ENCODE measurements at places on chromosomes 16 and 17.

- H3K36me3 ChIP-seq, result no peaks in the 10 kb centered on the region
- no peaks in the 10 kb centered on the region for H3K27me3 ChIP-seq
- peak; percentile 92 for DNase-seq
- no peak overlapping the region for H3K27ac ChIP-seq
- H3K4me3 ChIP-seq, result peak overlapping the region; percentile 57
Observed at GRCh38 chr17:14302431-14303099, 1.7 kb downstream of the HS3ST3B1 start.

GRCh38 chr17:43917348-43918025, 10.2 kb upstream of the MPP2 start:
- peak overlapping the region; percentile 27 for H3K4me3 ChIP-seq
- DNase-seq, result peak; percentile 60
- peaks cover 14% of the 10 kb centered on the region for H3K4me1 ChIP-seq
- no peak overlapping the region for H3K27ac ChIP-seq
- no peaks in the 10 kb centered on the region for H3K27me3 ChIP-seq
- no peaks in the 10 kb centered on the region for H3K36me3 ChIP-seq

- no peaks in the 10 kb centered on the region for H3K27me3 ChIP-seq
- H3K4me3 ChIP-seq, result peak overlapping the region; percentile 87
- H3K36me3 ChIP-seq, result no peaks in the 10 kb centered on the region
- H3K4me1 ChIP-seq, result peaks cover 32% of the 10 kb centered on the region
- DNase-seq, result no peak
Observed at GRCh38 chr16:50154420-50154950, 1.4 kb downstream of the TENT4B start.

GRCh38 chr16:47577029-47577428, 115.9 kb downstream of the PHKB start:
- no peak for DNase-seq
- H3K27ac ChIP-seq, result no peak overlapping the region
- H3K27me3 ChIP-seq, result no peaks in the 10 kb centered on the region
- peaks cover 4% of the 10 kb centered on the region for H3K36me3 ChIP-seq
- H3K4me3 ChIP-seq, result no peak overlapping the region

DNA sequence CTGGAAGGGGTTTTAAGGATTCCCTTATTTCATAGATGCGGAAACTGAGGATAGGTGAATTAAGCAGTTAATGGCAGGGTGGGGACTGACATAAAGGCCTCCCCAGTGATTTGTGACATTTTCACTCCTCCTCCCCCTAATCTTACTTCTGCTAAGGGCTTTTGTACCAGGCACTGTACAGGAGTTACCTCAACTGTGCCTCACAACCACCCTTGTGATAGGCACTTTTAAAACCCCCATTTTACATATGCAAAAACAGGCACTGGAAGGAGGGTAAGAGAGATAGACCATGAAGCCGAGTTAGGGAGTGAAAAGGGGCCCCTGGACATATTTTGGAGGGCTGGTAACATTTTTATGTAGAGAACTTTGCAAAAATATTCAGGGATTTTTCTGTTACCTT, 862 bp upstream of the GDE1 start:
- H3K27me3 ChIP-seq, result no peaks in the 10 kb centered on the region
- peak; percentile 73 for DNase-seq
- H3K4me3 ChIP-seq, result peak overlapping the region; percentile 79
- peak overlapping the region; percentile 78 for H3K27ac ChIP-seq
- H3K4me1 ChIP-seq, result peaks cover 66% of the 10 kb centered on the region
- peaks cover 15% of the 10 kb centered on the region for H3K36me3 ChIP-seq

DNA sequence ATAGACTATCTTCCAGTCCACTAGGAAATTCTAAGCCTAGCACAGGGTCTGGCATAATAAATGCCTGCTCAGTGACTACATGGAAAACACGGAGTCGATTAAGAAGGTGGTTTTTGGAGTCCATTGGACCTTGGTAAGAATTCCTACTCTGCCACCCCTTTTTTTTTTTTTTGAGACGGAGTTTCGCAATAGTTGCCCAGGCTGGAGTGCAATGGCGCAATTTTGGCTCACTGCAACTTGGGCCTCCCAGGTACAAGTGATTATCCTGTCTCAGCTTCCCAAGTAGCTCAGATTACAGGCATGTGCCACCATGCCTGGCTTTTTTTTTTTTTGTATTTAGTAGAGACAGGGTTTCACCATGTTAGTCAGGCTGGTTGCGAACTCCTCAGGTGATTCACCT, 123.2 kb downstream of the HS3ST2 start:
- H3K27me3 ChIP-seq, result no peaks in the 10 kb centered on the region
- H3K4me1 ChIP-seq, result peaks cover 7% of the 10 kb centered on the region
- no peaks in the 10 kb centered on the region for H3K36me3 ChIP-seq

GRCh38 chr16:85525420-85526184, 87.5 kb upstream of the GSE1 start:
- H3K4me3 ChIP-seq, result no peak overlapping the region
- no peaks in the 10 kb centered on the region for H3K36me3 ChIP-seq
- DNase-seq, result no peak
- H3K4me1 ChIP-seq, result peaks cover 5% of the 10 kb centered on the region
- no peak overlapping the region for H3K27ac ChIP-seq
- no peaks in the 10 kb centered on the region for H3K27me3 ChIP-seq

DNA sequence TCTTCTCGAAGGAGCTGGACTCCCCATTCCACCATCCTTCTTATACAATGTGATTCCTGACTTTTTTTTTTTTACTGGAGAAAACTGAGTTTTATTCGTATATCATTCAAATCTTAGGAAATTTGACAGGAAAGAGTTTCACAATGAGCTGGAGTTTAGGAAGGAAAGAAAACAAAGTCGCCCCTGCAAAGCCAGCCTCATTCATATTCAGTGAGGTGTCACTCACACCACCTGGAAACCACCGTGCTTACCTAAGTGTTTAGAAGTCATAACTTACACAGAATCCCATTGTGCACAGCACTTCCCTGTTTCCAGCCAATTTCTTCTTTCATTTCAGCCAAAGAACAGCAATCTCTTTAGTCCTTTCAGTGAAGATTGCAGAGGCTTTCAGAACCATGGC, 90.3 kb upstream of the CHMP6 start:
- no peak overlapping the region for H3K27ac ChIP-seq
- peaks cover 8% of the 10 kb centered on the region for H3K4me1 ChIP-seq
- no peaks in the 10 kb centered on the region for H3K36me3 ChIP-seq

DNA sequence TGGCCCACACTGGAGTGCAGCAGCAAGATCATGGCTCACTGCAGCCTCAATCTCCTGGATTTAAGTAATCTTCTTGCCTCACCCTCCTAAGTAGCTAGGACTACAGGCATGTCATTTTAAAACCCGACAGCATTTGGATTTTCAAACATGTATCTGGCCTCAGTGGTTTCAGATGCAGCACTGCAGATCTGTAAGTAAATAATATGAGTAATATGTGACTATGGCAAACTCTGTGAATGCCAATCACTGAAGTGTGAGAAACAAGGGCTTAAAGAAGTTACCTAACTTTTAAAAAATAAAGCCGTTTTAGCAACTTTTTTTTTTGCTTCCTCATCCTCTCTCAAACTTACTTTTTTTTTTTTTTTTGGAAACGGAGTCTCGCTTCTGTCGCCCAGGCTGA, 11.9 kb downstream of the CEP20 start:
- H3K36me3 ChIP-seq, result peaks cover 6% of the 10 kb centered on the region
- H3K27ac ChIP-seq, result no peak overlapping the region
- no peaks in the 10 kb centered on the region for H3K27me3 ChIP-seq
- no peak overlapping the region for H3K4me3 ChIP-seq
- H3K4me1 ChIP-seq, result peaks cover 5% of the 10 kb centered on the region

GRCh38 chr16:24203675-24204074, 52.5 kb upstream of the CACNG3 start:
- no peaks in the 10 kb centered on the region for H3K4me1 ChIP-seq
- H3K36me3 ChIP-seq, result no peaks in the 10 kb centered on the region
- DNase-seq, result no peak

DNA sequence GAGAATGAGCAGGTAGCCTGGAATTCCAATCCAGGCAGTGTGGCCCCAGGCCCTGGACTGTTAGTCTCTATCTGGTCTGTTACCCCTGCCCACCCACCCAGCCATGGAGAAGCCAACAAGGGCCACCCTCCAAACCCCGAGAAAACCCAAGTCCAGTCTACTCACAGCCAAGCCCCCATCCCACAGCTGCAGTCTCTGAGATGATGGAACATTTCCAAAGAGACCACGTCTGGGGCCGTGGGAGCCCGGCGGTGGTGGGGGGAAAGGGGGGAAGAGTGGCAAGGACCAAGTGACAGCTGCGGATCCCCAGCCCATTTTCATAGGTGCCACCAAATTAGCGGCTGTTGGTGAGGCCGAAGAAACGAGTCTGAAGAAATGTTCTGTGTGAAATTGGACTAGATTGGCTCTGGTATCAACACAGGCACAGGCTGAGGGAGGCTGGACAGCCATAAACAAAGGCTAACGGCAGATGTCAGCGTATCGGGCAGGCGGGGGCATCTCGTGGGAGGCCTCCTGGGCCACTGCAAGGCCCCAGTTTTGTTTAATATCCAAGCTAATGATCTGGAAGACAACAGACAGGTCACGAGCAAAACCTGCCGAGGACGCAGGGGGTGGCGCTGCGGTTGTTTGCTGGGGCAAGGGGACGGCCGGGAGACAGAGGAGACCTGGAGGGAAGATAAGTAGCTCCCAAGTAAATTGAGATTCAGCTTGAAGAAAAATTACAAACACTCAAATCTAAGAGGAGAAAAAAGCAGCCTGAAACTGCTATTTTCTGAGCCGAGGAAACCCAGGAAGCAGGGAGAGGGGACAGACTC, 53.4 kb downstream of the RBFOX3 start:
- no peak overlapping the region for H3K4me3 ChIP-seq
- DNase-seq, result no peak
- H3K36me3 ChIP-seq, result no peaks in the 10 kb centered on the region
- H3K27ac ChIP-seq, result no peak overlapping the region
- H3K27me3 ChIP-seq, result no peaks in the 10 kb centered on the region

GRCh38 chr16:67451061-67451703, 20.3 kb downstream of the HSD11B2 start:
- no peaks in the 10 kb centered on the region for H3K36me3 ChIP-seq
- peaks cover 2% of the 10 kb centered on the region for H3K4me1 ChIP-seq
- no peak for DNase-seq
- no peak overlapping the region for H3K27ac ChIP-seq

- DNase-seq, result peak; percentile 57
- H3K4me1 ChIP-seq, result peaks cover 72% of the 10 kb centered on the region
- H3K27ac ChIP-seq, result peak overlapping the region; percentile 97
- H3K36me3 ChIP-seq, result no peaks in the 10 kb centered on the region
- H3K4me3 ChIP-seq, result peak overlapping the region; percentile 13
Observed at GRCh38 chr16:21642861-21643260, 9.5 kb downstream of the IGSF6 start.

DNA sequence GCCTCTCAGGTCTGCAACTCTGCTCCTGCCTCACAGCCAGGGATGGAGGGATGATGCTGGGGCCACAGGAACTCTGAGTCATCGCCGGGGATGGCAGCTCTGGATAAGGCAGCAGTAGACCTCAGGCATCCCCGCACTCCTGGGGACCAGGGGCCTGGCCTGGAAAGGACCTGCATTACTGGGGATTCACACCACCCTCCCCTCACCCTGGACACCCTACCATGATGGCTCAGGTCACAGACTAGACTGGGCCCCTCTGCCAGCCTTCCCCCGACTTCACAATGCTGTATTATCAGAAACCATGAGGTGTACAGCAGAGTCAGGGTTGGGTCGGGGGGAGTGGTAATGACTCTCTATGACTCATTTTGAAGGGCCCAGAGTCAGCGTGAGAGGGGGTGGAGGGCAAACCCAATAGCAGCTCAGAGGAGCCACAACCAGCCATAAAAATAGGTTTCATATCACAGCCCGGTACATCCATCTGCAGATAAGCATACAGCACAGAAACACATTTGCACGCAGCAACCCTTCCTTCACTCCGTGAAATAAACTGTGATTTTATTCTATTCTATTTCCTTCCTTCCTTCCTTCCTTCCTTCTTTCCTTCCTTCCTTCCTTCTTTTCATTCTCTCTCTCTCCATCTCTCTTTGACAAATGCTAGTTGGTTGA, 28.8 kb downstream of the DYNLRB2 start:
- no peaks in the 10 kb centered on the region for H3K4me1 ChIP-seq
- no peak for DNase-seq
- H3K4me3 ChIP-seq, result no peak overlapping the region
- no peak overlapping the region for H3K27ac ChIP-seq
- H3K27me3 ChIP-seq, result no peaks in the 10 kb centered on the region

DNA sequence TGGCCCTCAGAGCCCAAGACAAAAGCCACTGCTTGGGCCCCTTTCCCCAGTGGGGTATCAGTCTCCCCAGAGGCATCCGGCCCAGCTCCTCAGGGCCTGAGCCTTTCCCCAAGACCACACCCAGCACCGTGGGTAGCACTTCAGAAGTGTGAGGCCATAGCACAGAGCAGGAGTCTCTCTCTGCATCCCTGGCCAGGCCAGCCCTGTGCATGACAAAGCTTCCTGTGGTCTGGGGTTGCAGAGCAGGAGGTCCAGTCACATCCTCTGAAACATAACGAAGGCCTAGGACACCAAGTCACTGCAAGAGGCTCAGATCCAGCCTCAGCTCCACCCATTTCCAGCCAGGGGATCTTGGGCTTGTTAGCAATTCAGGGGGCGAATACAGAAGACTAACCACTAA, 56.8 kb upstream of the ZNF423 start:
- H3K4me3 ChIP-seq, result no peak overlapping the region
- no peaks in the 10 kb centered on the region for H3K4me1 ChIP-seq
- no peaks in the 10 kb centered on the region for H3K27me3 ChIP-seq

GRCh38 chr17:42116705-42117396, 4.3 kb downstream of the KAT2A start:
- no peaks in the 10 kb centered on the region for H3K27me3 ChIP-seq
- H3K36me3 ChIP-seq, result no peaks in the 10 kb centered on the region
- H3K27ac ChIP-seq, result peak overlapping the region; percentile 80
- DNase-seq, result peak; percentile 95

DNA sequence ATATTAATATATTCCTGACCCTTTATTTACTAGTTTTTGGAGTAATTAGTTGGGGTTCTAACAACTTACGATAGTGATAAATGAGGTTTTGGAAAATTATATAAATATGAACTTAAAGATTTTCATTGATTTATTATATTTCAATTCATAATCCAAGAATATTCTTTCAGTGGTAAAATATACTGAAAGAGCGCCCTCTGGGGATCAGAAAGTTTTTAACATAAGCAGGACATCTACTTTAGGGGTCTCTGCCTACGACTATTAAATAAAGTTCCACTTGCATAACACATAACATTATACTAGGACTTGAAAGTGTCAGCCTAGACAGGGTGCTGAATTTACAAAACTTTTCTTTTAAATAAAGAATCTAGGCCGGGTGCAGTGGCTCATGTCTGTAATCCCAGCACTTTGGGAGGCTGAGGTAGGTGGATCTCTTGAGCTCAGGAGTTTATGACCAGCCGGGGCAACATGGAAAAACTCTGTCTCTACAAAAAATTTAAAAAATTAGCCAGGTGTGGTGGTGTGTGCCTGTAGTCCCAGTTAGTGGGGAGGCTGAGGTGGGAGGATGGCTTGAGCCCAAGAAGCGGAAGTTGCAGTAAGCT, 15.6 kb downstream of the RFWD3 start:
- peaks cover 40% of the 10 kb centered on the region for H3K36me3 ChIP-seq
- peak; percentile 57 for DNase-seq
- H3K4me3 ChIP-seq, result no peak overlapping the region

GRCh38 chr16:57512296-57513001, 23.9 kb downstream of the CCDC102A start:
- H3K27me3 ChIP-seq, result no peaks in the 10 kb centered on the region
- no peak overlapping the region for H3K27ac ChIP-seq
- no peaks in the 10 kb centered on the region for H3K4me1 ChIP-seq
- H3K36me3 ChIP-seq, result no peaks in the 10 kb centered on the region
- DNase-seq, result no peak
- H3K4me3 ChIP-seq, result no peak overlapping the region
